AML-193 (cell line): ENCODE measurements at places on chromosomes 7 and 10.

GRCh38 chr7:91233212-91233611 is 31.0 kb upstream of the FZD1 start:
- DNase-seq, result no peak

- DNase-seq, result no peak
Observed at GRCh38 chr10:127119936-127120335, 76.5 kb downstream of the INSYN2A start.

DNA sequence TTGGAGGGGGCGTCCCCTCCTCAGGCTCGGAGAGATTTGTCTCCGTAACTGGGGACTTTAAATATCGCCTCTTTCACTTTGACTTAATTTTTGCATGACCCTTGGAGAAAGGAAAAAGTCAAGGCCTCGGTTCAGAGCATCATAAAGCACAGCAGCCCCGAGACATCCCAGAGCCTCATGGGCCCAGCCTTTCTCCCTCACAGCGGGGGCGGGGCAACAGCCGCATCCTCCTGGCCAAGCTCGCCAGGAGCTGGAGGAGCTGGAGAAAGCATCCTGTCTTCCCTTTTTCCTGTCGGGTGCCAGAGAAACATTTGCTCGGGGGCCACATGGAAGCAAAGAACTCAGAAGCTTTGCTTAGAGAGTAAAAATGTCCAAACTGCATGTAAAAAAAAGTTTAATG is 43.6 kb upstream of the DPYSL4 start:
- no peak for DNase-seq

GRCh38 chr10:131078131-131078881 is 233.2 kb downstream of the TCERG1L start:
- DNase-seq, result no peak

- no peak for DNase-seq
Observed at GRCh38 chr7:674454-675410, 51.8 kb upstream of the DNAAF5 start.

GRCh38 chr7:26655781-26656180 is 208.6 kb downstream of the SKAP2 start:
- DNase-seq, result no peak

DNA sequence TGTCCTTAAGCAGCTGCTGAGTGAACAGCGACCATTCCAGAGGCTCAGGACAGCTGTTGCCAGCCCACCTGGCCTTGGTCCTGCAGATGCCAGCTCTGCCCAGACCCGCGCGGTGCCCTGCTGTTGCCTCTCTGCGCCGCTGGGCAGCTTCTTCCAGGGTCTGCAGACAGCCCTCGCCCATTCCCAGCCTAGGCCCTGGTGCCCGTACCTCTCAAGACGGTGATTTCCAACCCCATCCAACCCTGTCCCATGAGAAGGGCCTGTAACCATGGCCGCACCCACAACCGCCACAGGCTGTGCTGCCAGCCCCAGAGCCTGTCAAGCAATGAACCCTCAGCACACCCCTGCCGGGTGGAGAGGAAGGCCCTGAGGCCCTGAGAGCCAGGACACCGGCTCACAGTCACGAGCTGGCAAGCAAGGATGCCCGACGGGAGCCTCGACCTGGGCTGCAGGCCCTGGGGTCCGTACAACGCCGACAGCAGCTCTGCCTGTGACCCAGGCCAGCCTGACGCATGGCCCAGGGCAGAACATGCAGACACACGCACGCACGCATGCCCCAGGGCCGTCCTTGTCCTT is 231.9 kb downstream of the MAD1L1 start:
- no peak for DNase-seq

GRCh38 chr10:91033324-91033950 is 112.5 kb upstream of the ANKRD1 start:
- DNase-seq, result no peak

DNA sequence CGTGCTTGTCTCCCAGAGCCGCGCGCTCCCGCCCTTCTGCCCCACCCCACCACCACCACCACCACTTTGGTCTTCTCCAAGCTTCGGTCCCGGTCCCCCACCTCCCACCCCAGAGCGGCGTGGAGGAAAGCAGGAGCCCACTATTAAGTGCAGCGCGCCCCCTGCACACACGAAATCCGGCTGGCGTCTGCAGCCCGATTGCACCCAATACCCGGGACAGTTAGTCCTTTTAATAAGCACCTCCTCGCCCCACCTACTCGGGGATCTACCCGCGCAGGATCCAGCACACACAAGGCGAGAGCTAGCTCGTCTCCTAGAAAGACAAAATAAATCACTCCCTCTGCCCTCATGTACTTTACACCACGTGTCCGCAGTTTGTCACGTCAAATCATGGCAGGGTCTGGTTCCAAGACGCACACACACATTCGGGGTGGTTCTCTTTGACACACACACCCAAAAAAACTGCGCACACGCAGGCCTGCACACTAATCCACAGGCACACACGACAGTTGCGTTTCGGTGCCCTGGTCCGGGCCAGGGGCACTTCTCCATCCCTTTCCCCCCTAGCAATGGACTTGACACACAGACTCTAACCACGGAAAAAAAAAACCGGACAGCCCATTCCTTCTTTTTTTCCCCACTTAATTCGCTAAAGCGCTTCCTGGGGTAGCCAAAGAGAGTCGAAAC is 1.6 kb downstream of the SFMBT2 start:
- DNase-seq, result peak; percentile 25

- DNase-seq, result peak; percentile 33
Observed at GRCh38 chr10:46229144-46229563, 57.6 kb upstream of the ANTXRL start.

- DNase-seq, result no peak
Observed at GRCh38 chr10:25245165-25245564, 70.4 kb downstream of the GPR158 start.

DNA sequence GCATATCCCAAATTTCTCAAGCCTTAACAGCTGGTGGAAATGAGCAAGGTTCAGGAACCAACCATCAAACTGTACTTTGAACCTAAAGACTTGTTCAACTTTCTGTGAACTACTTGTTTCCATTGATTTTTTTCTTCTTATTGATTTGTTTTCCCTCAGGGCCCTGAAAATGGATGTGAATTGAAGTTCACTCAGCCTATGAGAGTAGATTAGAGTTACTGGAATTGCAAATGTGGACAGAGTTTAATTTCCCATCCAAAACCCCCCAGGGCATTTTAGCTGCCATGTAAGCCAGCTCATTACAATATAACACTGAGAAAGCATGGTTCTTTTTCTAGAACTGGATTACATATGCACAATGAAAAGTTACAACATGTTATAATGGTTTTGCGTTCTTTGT is 1105.7 kb downstream of the REEP3 start:
- DNase-seq, result no peak

DNA sequence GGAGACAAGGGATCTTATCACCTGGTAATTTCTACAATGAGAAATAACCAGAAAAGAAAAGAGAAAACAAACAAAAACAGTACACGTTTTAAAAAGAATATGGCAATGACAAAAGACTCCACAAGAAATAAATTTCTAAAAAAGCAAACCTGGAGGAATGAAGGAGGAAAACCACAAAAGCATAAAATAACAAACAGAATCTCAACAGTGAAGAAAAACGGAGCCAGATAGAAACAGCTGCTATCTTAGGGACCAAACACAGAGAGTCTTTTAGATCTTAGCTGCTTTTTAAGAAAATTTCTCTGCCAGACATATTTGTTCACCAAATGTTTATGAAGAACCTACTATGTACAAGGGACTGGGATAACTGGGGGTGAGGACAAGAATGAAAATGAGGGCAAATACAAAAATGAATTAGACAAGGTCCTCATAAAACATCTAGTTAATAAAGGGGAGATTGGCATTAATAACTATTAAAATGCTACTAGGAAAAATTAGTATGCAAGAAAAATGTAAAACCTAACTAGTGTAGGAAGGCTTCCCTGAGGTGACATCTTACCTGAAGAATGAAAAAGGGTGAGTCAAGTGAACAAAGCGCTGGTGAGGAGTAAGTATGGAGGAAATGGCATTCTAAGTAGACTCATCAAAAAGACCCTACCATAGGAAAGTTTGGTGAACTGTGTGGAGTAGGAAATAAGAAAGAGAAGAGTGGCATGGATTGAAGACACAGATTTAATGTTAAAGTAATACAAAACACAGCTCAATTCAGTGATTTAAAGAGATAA is 34.3 kb downstream of the WASL start:
- no peak for DNase-seq

DNA sequence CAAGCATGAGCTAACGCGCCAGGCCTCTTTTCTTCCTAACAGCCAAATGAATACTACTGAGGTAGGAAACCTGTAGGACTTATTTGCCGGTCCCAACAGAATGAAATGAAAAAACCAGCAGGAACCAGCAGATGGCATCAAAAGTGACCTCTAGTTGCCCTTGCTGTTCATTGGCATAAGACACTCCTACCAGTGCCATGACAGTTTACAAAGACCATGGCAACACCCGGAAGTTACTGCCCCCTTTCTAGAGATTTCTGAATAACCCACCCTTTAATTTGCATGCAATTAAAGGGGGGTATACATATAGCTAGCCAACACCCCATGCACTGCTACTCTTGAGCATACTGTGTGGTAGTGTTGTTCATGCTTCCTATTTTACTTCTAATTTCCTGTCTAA is 65.2 kb downstream of the ATE1 start:
- DNase-seq, result no peak

GRCh38 chr10:50216418-50216817 is 34.9 kb downstream of the ASAH2 start:
- no peak for DNase-seq
